Fibroblast of lung (primary cell): ENCODE measurements at places on chromosomes 4 and X. TPM values are rescaled to one million over a fixed set of nuclear protein-coding genes. Genes with fewer than 3 reads are reported as not detected.

The AWAT2 gene
- not detected in 2 replicates for total RNA-seq

The CFAP99 gene
- under 0.01 TPM in 1 of 2 replicates, not detected in the other for total RNA-seq

The KLHL13 gene
- total RNA-seq, result 8.2 and 22.5 TPM in 2 replicates

The SMARCAD1 gene
- total RNA-seq, result 30.7 and 31.3 TPM in 2 replicates

The CLGN gene
- total RNA-seq, result 11.8 and 18.0 TPM in 2 replicates
